ENCODE measurements at places on chromosomes 2 and 18.

GRCh38 chr18:42752916-42753315 is 362.6 kb downstream of the RIT2 start:
- no peak for DNase-seq

DNA sequence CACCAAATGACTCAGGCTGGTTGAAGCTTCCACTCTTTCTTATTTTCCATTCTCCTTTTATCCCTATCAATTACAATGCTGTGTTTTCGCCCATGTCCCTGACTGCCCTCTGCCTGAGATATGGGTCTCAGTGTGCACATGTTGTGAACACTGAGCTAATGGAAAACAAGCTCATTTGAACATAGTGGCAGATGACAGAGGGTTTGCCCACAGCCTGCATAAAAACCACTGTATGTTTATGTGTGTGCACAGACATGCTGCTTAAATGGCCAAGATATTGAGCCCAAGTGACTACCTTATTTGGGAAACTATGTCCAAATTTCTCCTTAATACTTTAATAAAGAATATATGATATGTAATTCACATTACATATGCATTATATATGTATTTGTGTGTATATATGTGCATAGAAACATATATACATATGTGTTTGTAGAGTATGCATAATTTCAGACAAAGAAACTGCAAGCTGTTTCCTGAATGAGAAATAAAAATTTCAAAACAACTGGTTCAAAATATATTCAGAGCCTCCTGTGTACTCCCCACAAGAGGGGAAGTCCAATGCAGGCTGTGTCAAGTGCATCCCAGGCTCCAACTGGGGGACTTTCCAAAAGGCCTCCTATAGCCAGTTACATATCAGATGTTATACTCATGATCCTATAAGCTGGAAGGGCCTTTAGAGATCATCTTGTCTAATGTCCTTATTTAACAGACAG is 92.7 kb upstream of the CD302 start:
- DNase-seq = no peak

- no peak for DNase-seq
Measured at GRCh38 chr2:229714736-229715541, 584 bp upstream of the DNER start.

- no peak for DNase-seq
Measured at GRCh38 chr2:219445220-219445640, 10.6 kb downstream of the SPEG start.

- no peak for DNase-seq
Measured at GRCh38 chr18:60331890-60332289, 40.7 kb downstream of the MC4R start.

DNA sequence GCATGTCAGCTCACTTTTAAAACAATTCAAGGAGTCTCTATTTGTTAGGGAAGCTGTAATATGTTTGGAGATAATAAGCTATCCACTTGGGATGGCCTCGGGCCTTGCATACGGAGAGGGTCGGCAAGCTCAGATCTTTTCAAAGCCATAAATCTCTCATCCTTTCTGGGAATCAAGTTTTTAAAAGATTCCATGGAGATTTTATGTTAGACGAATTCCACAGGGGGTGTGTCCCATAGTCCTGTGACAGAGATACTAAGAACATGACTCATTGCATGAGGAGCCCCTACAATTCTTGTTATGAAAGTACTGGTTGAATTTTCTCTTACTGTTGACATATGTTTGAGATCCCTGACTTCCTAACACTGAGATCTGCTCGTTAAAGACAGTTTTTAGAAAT is 108.7 kb downstream of the FEZ2 start:
- DNase-seq = no peak

GRCh38 chr2:102018823-102019445 is 27.2 kb downstream of the IL1R2 start:
- DNase-seq = no peak

GRCh38 chr18:49274188-49274714 is 186.2 kb downstream of the DYM start:
- DNase-seq = no peak

DNA sequence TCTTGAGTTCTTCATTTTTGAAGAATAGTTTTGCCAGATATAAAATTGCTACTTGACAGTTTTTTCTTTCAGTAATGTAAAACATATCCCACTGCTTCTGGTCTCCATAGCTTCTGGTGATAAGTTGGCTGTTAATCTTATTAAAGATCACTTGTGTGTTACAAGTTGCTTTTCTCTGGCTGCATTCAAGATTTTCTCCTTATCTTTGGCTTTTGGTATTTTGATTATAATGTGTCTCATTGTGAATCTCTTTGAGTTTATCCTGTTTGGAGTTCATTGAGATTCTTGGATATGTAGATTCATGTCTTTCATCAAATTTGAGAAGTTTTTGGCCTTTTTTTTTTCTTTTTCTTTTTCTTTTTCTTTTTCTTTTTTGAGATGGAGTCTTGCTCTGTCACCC is 20.2 kb upstream of the ADNP2 start:
- no peak for DNase-seq

- no peak for DNase-seq
Measured at GRCh38 chr18:8188184-8188583, 421.1 kb upstream of the RAB12 start.

DNA sequence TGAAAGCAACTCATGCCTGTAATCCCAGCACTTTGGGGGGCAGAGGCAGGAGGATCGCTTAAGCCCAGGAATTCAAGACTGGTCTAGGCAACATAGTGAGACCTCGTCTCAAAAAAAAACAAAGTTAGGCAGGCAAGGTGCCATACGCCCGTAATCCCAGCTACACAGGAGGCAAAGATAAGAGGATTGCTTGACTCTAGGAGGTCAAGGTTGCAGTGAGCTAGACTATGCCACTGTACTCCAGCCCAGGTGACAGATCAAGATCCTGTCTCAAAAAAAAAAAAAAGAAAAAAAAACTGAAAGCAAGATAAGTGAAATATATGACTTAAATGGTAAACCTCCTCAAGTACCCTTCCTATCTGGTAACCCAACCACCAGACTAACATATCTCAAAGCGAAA is 59.8 kb downstream of the USP34 start:
- DNase-seq = no peak

DNA sequence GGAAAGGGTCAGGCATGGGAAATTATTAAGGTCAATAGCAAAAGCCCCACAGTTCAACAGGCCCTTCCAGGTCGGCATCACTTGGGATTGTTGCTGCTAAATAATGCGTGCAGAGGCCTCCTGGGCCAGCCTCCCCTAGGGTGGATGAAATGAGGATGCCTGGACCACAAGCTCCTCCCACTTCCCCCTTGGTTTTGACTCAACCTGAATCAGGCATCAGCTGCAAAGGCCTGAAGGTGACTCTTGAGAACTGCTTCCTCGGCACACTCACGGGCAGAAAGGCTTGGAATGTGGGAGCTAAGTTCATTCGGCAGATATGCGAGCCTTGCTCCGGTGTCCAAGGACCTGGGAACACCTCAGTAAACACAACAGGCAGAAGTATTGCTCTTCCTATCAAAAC is 69.3 kb downstream of the MBP start:
- peak; percentile 75 for DNase-seq

DNA sequence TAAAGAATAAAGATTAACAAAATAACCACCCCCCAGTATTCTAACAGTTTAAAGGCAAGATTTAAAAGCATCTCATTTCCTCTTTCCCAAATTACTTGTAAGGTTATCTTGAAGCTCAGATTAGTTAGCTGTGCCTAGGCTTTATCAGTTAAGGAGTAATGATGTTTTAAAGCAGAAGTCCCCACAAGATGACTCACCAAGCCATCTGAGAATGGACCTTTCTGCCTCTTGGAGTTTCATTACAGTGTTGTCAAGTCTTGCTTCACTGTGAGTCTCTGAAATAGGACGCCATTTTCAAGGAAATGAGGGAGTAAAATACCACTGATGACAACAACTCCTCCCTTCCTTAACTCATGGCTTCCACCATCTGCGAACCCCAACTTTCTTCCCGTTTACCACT is 35.9 kb downstream of the ZNF385B start:
- DNase-seq = no peak

DNA sequence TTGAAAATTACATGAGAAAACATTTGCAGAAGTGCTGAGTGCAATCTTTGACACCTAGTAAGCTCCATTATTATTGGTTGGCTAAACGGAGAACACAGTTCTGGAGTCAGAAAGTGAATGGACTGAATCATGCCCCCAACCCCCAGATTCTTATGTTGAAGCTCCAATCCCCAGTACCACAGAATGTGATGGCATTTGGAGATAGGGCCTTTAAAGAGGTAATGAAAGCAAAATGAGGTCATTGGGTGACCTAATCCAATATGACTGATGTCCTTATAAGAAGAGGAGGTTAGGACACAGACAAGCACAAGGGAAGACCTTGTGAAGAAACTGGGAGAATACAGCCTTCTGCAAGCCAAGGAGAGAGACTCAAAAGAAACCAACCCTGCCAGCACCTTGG is 200.9 kb upstream of the EPAS1 start:
- no peak for DNase-seq

GRCh38 chr2:74373221-74373676 is 6.9 kb downstream of the DCTN1 start:
- DNase-seq = no peak

- no peak for DNase-seq
Measured at GRCh38 chr2:45750484-45750883, 99.0 kb downstream of the PRKCE start.

DNA sequence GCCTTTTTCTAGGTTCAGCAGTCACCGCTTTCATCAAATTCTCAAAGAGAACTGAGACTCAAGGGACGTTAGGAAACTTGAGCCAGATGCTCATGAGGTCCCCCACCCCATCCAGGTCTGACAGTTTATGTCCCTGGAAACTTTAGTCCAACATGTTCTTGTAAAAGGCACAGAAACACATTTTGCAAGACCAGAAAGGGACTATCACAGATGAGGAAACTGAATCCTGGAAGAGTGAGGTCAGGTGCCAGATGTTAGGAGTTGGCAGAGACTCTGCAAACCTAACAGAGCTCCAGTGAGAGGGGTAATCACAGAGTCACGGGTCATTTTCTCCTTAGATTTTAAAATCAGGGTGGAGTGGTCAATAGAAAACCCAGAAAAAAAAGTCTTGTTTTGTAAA is 76.6 kb downstream of the RDH14 start:
- DNase-seq = no peak

DNA sequence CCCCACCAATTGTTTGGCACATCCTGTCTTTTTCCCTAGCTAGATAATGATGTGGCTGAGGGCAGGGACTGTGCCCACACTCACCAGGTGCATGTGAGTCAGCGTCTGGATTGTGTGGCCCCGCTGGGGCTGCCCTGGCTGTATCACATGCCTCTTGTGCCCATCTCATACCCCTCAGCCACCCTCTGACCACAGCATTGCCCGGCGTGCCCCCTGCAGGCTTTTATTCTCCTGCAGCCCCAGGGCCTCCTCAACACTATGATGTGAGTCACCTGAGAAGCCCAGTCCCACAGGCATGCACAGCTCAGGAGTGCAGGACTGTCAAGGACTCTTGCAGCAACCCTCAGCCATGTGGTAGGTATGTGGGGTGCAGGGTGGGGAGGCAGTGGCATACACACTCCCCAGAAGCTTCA is 14.8 kb upstream of the STEAP3 start:
- DNase-seq = no peak

DNA sequence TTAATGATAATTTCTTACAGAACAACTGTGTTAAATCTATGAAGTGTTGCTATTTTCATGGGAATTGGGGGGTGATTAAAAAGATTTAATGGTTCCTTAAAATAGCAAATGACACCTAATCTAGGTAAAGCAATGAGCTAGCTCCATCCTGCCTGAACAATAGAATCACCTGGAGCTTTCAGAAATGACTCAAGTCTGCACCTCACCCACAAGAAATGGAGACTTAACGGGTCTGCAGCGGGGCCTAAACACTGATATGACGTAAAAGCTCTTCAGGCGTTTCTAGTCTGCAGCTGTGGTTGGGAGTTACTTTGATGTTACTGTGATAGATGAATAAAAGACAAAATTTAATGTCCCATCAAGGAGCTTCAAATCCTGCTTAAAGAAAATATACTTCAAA is 328.2 kb downstream of the RND3 start:
- no peak for DNase-seq

DNA sequence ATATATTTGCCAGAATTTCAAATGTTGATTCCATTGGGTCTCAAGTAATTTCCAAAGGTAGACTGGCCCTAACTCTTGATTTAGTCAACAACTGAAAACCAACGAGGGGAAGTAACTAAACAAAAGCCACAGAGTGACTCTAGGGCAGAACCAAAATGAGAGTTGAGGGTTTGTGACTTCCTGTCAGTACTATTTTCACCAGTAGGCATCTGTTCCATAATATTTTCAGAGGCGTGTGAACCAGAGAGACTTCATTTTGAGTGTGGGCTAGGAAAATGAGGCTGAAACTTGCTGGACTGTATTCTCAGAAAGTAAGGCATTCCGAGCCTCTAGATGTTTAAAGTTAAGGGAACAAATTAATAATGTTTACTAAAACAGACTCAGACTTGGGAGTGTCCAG is 70.6 kb downstream of the GDF7 start:
- DNase-seq = no peak

GRCh38 chr2:7840651-7841380 is 841.0 kb upstream of the ID2 start:
- no peak for DNase-seq

DNA sequence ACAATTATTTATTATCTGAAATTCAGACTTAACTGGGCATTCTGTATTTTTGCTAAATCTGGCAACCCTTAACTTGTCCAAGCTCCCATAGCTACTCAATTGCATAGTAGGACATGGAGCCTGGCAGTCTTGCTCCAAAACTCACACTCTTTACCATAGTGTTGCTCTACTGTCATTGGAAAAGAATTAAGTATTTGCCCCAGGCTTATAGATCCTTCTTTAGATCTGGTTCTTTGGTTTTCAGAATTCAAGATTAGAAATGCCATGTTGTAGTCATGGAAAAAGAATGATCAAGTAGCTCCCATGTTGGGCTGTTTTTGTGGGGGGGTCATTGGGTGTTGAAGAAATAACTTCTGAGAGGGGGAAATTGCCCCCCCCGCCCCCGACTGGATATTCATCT is 240.9 kb downstream of the WDPCP start:
- DNase-seq = no peak

- DNase-seq = no peak
Measured at GRCh38 chr2:134225173-134225572, 28.7 kb upstream of the MGAT5 start.

GRCh38 chr2:196168181-196168580 is 3.2 kb downstream of the STK17B start:
- DNase-seq = no peak

- DNase-seq = no peak
Measured at GRCh38 chr2:72273384-72273783, 125.7 kb upstream of the CYP26B1 start.

DNA sequence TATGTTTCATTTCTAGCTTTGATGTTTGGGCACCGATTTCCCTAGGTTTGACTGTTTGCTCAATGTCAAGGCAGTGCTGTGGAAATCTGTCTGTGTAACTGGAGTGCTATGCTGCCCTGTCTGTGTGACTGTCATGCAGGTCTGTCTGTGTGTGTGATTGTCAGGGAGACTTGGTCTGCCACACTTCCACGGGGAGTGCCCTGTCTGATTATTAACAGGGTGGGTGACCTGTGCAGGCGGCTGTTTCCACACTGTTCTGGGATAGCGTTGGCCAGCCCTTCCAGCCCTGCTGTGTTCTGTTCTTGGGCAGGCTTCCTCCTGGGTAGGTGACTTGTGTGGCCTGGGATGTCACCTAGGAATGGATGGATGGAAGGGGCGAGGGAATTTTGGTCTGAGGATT is 85.3 kb downstream of the FHOD3 start:
- DNase-seq = no peak

Measured in activated CD4-positive, alpha-beta T cell treated with anti-CD3 and anti-CD28 coated beads for 4 hours (primary cell).